ENCODE measurements at places on chromosomes 6 and 20.

DNA sequence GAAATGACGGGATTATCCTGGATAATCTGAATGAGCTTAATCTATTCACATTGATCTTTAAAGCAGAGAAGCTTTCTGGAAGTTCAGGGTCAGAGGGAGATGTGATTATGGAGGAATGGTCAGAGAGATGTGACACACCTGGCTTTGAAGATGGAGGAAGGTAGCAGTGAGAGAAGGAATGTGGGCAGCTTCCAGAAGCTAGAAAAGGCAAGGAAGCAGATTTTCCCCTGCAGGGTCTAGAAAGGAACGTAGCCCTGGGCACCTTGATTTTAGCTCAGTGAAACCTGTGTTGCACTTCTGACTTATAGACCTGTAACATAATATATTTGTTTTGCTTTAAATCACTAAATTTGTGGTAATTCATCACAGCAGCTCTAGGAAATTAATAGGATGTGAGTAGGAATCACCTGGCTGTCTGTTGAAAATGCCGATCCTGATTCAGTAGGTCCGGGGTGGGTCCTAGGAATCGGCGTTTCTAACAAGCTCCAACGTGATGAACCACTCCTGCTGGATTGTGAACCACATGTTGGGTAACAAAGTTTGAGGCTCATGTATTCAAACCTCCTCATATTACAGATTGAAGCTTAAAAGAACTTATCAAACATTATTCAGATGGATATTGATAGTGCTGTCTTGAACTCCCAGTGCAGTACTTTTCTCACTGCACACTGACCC, 157.0 kb downstream of the GJA1 start:
- no peak for DNase-seq

DNA sequence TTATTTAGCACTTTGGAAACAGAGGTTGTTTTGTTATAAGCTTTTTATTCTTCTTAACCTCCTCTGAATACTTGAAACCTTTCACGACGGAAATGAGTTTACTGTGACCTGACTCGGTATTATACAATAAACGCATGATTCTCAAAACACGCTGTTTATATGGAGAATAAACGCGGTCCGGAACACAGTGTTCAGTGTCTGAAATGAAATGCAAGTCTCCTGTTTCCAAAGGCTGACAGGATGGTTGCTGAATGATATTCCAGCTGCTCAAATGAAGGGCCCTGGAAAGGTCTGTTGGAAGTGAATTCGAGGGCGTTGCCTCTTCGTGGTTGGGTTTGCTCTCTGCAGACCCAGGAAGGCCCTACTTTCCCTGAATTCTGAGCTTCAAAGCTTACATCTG, 83.4 kb downstream of the RSPH3 start:
- DNase-seq, result no peak

GRCh38 chr6:150157081-150157480, 14.2 kb downstream of the PPP1R14C start:
- no peak for DNase-seq

DNA sequence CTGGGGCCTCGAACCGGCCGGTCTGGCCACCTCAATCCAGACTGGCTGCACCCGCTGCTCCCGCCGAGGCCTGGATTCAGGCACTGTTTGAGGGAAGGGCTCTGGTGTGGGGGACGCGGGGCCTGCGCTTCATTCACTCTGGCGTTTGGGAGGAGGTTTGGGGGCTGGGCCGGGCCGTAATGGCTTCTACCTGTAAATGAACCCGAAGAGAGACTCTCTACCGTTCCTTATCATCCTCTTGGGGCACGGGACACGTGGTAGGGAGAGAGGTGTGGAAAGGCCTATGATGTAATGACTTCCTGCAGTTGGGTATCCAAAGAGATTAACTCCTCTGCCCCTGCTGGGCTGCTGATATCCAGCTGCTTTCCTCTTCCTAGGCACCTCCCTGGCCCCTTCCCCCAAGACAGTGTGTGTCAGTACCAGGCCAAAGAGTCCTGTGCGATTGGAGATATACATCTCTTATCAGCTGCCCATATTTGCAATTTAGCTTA, 1.8 kb downstream of the FOXO3 start:
- peak; percentile 71 for DNase-seq

- no peak for DNase-seq
These were observed 15.6 kb upstream of the RIPK1 start for GRCh38 chr6:3052481-3053230.

DNA sequence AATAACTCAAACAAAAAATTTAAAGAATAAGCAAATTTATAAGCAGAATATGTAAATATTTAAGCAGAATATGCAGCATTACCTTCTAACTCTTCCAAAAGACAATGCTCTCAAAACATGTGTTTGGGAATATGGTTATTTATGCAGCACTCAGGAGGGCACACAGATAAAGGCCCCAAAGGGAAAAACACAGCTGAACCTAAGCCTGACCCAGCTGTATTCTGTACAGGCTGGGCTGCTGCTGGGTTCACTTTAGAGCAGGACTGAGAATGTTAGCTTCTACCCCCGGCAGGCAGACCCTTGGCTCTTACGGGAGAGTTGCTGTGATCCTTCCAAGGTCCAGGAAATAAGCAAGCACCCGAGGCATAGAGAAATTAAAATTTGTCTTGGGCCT, 37.3 kb downstream of the ABHD12 start:
- no peak for DNase-seq

- DNase-seq, result no peak
These were observed 110.6 kb downstream of the PREX1 start for GRCh38 chr20:48717095-48717672.

- no peak for DNase-seq
These were observed 247.0 kb downstream of the PHACTR1 start for GRCh38 chr6:12963567-12963966.

DNA sequence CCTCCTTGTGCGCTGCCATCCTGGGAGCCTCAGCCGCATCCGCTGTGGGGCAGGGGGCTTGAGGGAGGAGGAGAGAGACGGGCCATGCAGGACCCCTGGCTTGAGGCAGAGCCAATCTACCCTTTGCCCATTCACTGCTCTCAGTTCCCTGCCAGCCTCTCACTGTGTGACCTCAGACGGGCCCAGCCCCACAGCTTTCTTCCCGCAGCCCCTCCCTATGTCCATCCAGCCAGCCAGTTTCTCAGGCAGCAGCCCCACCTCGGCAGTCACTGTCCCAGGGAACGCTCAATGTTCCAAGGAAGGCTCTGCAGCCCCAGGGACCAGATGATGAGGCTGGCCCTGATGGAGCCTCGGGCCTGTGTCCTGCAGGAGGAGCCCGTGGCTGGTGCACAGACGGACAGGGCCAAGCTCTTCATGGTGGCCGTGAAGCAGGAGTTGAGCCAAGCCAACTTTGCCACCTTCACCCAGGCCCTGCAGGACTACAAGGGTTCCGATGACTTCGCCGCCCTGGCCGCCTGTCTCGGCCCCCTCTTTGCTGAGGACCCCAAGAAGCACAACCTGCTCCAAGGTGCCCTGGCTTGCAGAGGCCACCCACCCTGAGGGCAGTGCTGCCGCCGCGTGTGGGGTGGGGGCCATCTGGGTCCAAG, 3.9 kb upstream of the TNFRSF6B start:
- DNase-seq, result no peak

GRCh38 chr6:32642720-32643106, 5.5 kb downstream of the HLA-DQA1 start:
- no peak for DNase-seq

DNA sequence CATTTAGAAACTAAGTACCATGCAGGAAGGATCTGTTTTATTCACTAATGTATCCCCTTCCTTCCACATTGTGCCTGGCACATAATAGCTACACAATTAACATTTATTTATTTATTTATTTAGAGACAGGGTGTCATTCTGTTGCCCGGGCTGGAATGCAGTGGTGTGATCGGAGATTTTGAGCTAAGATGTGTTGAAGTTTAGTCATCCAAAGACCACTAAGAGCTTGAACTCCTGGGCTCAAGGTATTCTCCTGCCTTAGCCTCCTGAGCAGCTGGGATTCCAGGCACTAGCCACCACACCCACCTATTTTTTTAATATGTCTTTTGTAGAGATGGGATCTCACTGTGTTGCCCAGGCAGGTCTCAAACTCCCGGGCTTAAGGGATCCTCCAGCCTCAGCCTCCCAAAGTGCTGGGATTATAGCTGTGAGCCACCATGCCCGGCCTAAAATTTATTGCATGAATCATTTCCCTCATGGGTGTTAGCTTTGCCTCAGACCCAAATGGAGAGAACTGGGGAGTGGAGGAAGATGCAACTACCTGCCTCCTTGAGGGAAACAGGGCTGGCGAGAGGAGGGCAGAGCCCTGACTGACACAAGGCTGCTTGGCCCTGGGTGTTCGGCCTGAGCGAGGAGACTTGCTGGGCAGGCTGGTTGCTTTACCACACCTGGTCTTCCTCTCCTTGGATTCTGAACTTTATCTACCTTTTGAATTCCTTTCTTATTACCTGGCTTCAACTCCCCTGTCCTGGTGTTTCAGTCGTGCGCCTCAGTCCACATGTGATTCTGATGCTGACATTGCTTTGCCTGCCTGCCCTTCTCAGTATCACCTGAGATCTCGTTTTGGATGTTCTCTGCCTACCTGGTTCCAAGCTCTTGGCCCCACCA, 1.7 kb upstream of the DYNLT1 start:
- no peak for DNase-seq

DNA sequence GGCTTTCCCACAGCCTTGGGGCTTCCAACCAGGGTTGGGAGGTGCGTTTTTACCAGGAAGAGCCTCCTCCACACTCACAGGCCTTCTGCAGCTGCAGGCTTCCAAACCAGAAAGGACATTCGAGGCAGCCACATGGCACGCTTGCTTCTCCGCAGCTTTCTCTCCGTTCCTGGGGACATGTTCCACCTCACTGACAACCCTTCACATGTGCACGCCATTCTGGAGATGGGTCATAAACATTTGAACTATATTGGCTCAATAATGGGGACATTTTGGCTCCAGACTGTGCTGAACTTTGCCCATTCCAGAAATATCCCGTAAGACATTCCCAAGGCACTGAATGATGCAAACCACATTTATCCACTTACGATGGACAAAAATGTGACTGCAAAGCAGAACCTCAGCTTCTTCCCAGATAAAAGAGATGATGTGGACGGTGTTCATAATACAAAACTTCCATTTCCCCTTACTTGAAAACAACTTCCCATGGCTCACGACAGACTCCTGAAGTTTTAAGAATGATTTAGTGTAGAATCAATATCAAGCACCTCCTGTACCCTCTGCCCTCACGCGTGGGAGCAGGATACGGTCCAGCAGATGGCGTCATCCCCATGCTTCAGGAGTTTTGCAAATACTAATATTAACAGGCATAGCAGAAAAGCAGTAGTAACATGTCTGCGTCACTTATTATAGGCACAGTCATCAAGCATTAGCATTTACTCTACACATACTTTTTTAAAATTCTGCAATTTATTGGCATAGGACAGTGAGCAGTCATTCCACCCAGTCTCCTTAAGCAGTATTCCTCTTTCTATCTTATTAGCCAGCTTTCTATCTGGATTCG, 25.4 kb upstream of the FOXF2 start:
- DNase-seq, result no peak

- DNase-seq, result no peak
These were observed 16.6 kb downstream of the APCDD1L start for GRCh38 chr20:58498470-58499068.

DNA sequence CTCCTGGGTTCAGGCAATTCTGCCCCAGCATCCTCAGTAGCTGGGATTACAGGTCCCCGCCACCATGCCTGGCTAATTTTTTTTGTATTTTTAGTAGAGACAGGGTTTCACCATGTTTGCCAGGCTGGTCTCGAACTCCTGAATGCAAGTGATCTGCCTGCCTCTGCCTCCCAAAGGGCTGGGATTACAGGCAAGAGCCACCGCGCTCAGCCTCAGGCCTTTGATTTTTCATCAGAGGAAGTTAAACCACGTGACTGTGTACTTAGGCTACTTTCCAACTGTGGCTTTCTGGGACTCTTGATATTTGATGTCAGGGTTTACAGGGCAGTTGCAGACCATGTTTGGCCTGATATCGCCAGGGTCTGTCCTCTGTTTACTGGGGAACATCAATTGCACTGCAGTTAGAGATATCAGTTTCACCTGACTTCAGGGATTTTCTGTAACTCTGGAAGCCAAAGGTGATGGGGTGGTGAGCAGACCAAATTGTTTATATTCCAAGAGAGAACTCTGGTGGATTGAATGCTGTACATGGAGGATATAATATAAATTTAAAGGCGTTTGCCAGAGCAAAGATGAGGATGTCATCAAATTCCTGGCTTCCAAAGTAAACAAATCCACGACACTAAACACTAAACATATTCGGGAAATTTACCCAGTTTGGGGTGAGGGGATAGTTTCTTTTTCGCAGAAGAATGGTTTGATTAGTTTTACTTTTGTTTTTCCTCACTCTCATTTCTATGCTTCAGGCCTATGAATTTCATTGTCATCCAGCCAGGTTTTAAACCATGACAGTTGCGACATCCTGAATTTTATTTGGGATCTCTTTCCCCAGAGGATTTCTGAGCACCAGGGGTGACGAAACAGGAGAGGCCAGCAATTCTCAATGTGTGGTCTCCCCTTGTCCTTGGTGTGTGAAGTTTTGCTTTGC, 4.2 kb downstream of the PSMF1 start:
- no peak for DNase-seq

DNA sequence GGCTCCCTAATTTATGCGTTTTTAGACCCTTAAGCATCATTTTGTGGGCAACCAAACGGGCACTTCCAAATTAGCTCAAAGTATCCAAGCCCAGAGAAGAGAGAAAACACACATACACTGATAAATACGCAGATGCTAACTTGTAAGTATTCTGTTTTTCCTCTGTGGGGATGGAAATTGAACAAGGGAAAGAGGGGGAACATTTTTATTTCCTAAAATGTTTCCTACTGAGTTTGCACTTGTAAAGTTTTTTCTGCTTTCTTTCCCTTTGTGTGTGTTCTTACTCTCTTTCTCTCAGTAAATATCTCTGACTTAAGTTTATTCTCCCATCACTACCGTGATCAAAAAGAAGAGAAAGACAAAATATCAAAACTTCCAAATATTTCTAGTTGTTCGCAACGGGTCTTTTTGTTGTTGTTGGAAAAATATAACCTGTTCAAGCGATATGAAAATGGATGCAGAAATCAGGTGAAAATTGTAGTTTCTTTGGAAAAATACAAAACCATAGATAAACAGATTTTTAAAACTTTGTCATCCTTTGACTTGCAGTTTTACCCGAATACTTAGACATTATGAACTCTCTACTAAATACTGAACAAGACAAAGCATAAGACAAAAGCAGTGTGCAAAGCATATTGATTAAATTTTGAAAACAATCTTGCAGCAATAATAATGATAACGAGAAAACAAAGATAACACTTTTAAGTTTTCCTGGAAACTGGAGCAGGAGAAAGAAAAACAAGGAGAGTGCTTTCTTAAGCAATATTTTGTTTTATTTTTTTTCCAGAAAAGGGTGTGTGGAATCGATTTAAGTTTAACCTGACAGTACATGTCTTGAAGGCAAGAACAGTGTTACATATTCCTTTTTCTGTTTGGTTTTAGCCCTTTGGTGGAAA, 1.0 kb upstream of the NKX2-4 start:
- DNase-seq, result no peak

GRCh38 chr20:829551-829950, 4.0 kb upstream of the FAM110A start:
- DNase-seq, result no peak
